GM23338 (cell line): ENCODE measurements at places on chromosomes 4 and X. TPM values are rescaled to one million over a fixed set of nuclear protein-coding genes. Genes with fewer than 3 reads are reported as not detected.

Gene GNPDA2
- total RNA-seq: 5.4 and 7.7 TPM in 2 replicates

Gene SMPX
- total RNA-seq: 0.70 TPM in 1 of 2 replicates, not detected in the other

GRCh38 chr4:185502386-185502785, 30.9 kb upstream of the CCDC110 start:
- no peak overlapping the region for H3K4me3 ChIP-seq
- H3K36me3 ChIP-seq: no peaks in the 10 kb centered on the region
- no peak overlapping the region for H3K27ac ChIP-seq
- no peaks in the 10 kb centered on the region for H3K27me3 ChIP-seq

DNA sequence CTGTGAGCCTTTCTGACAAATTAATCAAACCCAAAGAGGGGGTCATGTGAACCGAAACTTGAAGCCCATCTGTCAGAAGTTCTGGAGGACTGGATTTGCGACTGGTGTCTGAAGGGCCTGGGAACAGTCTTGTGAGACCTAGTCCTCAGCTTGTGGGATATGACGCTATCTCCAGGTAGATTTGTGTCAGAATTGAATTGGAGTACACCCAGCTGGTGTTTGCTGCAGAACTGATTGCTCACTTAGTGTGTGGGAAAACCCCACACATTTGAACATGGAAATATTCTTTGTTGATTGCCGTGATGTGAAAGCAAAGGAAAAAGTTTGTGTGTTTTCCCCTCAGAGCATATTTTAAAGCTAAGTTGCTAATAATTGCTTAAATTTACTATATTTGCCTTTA, 30.3 kb upstream of the TMSB15B start:
- no peak for DNase-seq
- no peak overlapping the region for H3K27ac ChIP-seq
- no peak overlapping the region for H3K4me3 ChIP-seq
- H3K4me1 ChIP-seq: no peaks in the 10 kb centered on the region
- no peaks in the 10 kb centered on the region for H3K36me3 ChIP-seq

GRCh38 chr4:39657465-39657864, 18.8 kb upstream of the SMIM14 start:
- H3K4me1 ChIP-seq: no peaks in the 10 kb centered on the region
- no peak for DNase-seq
- H3K4me3 ChIP-seq: no peak overlapping the region
- no peaks in the 10 kb centered on the region for H3K27me3 ChIP-seq
- no peaks in the 10 kb centered on the region for H3K36me3 ChIP-seq
- H3K27ac ChIP-seq: 0 out of 2 replicates have a peak overlapping the region, but pooled peaks have one; percentile 15
